ENCODE measurements at places on chromosomes 7 and 10. TPM values are rescaled to one million over a fixed set of nuclear protein-coding genes. Genes with fewer than 3 reads are reported as not detected.

- peak; percentile 59 for DNase-seq
- H3K4me1 ChIP-seq: peaks cover 18% of the 10 kb centered on the region
- peak overlapping the region; percentile 30 for H3K27ac ChIP-seq
- H3K27me3 ChIP-seq: no peaks in the 10 kb centered on the region
- no peaks in the 10 kb centered on the region for H3K36me3 ChIP-seq
These were observed 152.7 kb downstream of the SKIDA1 start for GRCh38 chr10:21372651-21373410.

- peaks cover 60% of the 10 kb centered on the region for H3K4me1 ChIP-seq
- peak overlapping the region; percentile 8 for H3K27ac ChIP-seq
- H3K27me3 ChIP-seq: no peaks in the 10 kb centered on the region
- no peaks in the 10 kb centered on the region for H3K36me3 ChIP-seq
These were observed 39.7 kb downstream of the DNAJB12 start for GRCh38 chr10:72315054-72315453.

Gene IFT22
- total RNA-seq: 27.2 TPM

Gene GNAT3
- not detected for total RNA-seq

DNA sequence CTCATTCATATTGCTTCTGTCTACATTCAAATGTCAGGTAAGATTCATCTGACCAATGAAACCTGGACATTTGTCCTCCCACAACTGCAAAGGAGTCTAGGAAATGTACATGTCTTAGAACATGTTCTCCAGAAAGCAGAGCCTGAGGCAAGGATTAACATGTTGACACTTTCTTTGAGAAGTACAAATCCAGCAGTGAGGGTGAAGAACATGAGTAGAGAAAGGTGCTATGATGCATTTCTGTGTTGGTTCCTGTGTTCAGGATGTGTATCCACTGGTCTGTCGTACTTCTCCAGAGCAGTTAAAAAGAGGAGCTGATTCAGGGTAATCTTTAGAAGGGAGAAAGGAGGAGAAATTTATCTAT is 146.0 kb upstream of the AGR3 start:
- no peaks in the 10 kb centered on the region for H3K27me3 ChIP-seq
- DNase-seq: no peak
- no peak overlapping the region for H3K4me3 ChIP-seq
- H3K36me3 ChIP-seq: no peaks in the 10 kb centered on the region
- no peaks in the 10 kb centered on the region for H3K4me1 ChIP-seq

Data from HCT116 (cell line).